NCI-H2081 (cell line): ENCODE measurements at places on chromosomes 13 and 19.
A peak's percentile ranks its signal among the peaks of the same experiment; 100 is the strongest.

GRCh38 chr13:33541456-33541855 is 255.9 kb upstream of the STARD13 start:
- DNase-seq, result no peak

DNA sequence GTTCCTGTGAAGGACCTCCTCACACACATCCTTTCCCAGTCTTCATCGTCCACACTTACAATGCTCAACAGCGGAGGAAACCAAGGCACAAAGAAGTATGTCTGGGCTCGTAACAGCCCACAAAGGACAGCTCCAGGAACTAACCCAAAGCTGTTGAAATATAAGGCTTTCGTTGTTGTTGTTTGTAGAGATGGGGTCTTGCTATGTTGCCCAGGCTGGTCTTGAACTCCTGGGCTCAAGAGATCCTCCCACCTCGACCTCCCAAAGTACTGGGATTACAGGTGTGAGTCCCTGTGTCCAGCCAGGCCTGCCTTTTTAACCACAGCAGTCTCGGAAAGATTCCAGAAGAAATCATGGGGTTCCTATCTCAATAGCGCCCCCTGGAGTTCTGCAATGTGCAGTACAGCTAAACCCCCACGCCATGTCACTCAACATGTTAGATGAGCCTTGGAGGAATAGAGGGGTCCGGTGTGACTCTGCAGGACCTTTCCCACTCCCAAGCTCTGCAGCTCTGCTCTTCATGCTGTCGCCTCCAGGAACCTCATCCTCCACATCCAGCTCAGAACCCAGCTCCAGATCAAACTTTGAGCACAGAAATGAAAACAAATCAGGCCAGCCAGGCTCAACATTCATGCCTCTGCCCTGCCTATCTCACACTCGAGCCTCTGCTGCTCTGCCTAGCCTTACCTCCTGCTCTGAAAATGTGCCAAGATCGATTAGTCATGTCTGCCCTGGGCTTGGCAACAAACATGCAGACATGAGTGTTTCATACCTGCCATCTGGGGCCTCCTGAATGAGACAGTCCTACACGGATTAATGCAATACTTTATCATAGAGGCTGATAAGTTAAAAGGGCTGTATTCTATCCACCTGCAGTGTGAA is 7.5 kb downstream of the PLA2G4C start:
- peak; percentile 3 for DNase-seq

GRCh38 chr13:109712124-109712722 is 74.2 kb downstream of the IRS2 start:
- no peak for DNase-seq

GRCh38 chr19:38665219-38665931 is 17.9 kb downstream of the ACTN4 start:
- DNase-seq, result no peak

GRCh38 chr19:33416307-33417215 is 43.1 kb downstream of the CEBPG start:
- DNase-seq, result peak; percentile 50

DNA sequence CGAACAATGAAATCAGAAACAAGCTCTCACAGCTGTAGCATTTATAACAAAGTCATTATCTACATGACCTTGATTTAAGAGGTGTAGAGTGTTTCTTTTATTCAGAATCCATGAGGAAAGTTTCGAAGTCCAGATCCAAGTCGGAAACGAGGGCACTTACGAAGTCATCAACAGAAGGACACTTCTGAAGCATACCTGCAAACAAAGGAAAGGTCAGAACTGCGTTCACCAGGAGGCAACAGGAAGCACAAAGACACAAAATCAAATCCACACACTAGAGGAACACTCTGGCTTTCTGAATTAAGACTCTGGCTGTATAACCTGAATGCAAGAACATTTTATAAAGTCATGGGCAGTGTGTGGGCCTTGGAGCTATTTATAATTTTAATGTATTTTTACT is 158.9 kb downstream of the MIPEP start:
- no peak for DNase-seq

GRCh38 chr19:13506471-13506820 is at the start of gene CACNA1A:
Gene CACNA1A (minus strand): TSS chr19:13506479. CDS start chr19:13506224, 255 bp downstream.
- DNase-seq, result no peak

GRCh38 chr13:79776531-79777295 is 295.8 kb downstream of the NDFIP2 start:
- peak; percentile 0 for DNase-seq

- DNase-seq, result no peak
Observed at GRCh38 chr19:51525651-51526050, 5.8 kb downstream of the SIGLEC6 start.

- DNase-seq, result peak; percentile 71
Observed at GRCh38 chr19:44643605-44644401, at the start of gene PVR. Gene PVR (plus strand): TSS chr19:44643910. CDS start chr19:44644097, 187 bp downstream.

DNA sequence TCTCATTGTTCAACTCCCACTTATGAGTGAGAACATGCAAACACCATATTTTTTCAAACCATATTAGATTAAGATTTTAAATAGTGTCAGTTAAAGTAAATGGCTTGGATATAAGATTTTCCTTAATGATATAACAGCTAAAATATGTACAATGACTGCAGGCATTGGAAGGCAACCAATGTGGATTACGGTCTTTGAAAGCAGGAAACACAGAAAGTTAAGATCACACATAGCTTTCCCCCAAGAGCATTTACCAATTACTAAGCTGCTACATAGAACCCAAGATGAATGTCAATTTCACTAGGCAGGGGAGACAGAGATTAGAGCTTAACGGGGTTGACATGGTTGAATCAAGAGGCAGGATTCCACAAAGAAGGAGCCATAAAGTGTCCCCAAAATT is 173.2 kb upstream of the TRPC4 start:
- DNase-seq, result no peak

GRCh38 chr19:19652482-19653295 is 9.2 kb upstream of the GMIP start:
- DNase-seq, result no peak

GRCh38 chr13:100611678-100612492 is 23.3 kb upstream of the GGACT start:
- DNase-seq, result no peak

DNA sequence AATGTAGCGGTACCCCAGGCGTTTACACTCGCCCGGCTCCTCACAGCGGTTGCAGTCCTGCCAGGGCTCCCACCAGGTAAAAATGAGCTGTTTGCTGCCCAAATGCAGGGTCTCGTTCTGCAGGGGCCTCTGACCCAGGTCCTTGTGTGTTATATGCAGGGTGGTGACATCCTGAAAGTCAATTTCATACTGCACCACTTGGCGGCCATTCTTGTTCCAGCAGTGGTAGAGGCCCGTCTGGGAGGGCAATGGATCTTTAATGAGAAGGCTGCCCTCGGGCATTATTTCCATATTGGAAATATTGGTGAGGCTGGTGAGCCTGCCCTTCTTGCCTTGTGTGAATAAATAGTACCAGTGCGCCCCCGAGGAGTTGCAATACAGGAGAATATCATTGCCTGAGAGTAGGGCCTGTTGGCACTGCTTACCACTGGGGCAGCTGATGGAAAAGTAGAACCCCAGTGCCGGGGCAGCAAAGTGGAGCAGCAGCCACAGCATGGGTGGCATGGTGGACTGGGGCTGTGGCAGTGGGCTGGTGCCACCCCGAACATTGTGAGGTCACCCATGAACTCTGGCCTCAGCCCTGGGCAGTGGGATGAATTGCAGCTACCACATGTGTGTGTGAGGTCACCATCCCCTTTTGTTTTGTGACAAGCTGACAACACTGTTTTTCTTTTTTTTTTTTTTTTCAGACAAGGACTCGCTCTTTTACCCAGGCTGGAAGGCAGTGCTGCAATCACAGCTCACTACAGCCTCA is at the start of gene FAM187B:
FAM187B (minus strand) TSS at position 563 of the 754 bp plus-strand sequence; CDS start at position 504, 59 bp downstream.
- no peak for DNase-seq

DNA sequence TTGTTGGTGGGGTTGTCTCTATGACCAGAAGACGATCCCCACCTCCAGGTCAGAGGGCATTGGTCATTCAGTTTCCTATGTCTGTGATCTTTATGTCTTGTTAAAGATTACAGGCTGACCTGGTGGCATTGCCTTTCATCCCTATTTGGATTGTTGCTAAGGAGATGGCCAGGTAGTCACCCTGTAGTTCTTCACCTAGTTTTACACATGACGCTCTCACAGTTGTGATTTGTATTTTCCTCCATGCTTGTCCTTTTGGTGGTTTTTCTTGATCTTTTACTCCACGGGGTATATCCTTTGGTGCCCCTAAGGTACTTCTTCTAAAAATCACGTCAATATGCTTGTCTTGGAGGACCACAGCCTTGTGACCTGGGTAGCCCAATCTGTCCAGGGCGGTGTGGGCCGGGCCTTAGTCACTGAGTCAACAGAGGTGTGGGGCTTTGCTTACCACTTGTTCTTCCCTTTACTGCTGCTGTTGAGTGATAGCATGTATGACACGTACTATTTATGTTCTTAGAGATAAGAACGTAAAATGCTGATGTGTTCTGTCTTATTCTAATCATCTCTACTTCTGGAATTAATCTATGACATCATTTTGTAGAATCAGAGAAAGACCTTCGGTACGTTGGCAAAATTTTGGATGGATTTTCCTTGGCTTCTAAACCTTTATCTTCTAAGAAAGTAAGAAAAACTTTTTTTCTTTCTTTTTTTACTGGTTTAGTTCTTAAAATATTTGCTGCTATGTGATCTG is 20.1 kb downstream of the GPATCH1 start:
- no peak for DNase-seq

DNA sequence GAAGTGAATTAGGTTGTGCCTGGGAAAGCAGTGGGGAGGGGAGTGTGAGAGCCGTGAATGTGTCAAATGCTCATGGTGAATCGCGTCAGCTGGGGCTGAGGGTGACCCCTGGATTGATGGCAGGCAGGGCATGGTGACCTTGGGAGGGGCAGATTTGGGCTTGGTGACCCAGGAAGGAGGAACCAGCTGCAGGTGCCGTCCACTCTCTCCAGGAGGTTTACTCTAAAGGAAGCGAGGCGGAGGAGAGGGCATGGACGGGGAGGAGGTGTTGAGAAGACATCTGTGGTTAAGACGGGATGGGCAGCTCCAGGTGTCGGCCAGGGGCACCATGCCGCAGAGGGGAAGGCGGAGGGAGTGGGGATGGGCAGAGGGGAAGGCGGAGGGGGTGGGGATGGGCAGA is 28.7 kb downstream of the TMEM255B start:
- no peak for DNase-seq

DNA sequence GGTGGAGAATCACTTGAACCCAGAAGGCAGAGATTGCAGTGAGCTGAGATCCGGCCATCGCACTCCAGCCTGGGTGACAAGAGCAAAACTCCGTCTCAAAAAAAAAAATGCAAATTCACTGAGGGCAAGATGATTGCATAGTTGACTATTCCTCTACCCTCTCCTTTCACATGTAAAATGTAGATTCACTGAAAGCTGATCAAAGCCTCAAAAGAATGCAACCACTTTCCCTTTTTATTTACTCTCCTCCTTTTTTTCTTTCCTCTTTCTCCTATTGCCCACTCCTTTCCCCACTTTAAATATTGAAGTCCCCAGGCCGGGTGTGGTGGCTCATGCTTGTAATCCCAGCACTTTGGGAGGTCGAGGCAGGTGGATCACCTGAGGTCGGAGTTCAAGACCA is 6.3 kb downstream of the TEX101 start:
- DNase-seq, result no peak

GRCh38 chr13:40070357-40070756 is 414.9 kb downstream of the COG6 start:
- no peak for DNase-seq

DNA sequence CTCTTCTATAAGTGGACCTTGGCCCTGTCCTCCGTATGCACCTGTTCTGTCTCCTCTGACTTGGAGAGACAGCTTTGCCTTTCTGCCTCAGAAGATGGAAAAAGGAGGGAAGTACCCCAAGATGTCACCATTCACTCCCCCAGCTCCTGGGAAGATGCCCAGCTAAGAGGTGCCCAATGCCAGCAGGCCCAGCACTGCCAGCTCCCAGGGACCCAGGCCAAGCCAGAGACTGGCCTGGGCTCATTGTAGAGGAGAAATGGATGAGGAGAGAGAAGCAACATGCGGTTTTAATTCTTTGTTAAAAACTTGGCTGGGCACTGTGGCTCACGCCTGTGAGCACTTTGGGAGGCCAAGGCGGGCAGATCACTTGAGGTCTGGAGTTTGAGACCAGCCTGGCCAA is 111.5 kb upstream of the ZNF507 start:
- no peak for DNase-seq

DNA sequence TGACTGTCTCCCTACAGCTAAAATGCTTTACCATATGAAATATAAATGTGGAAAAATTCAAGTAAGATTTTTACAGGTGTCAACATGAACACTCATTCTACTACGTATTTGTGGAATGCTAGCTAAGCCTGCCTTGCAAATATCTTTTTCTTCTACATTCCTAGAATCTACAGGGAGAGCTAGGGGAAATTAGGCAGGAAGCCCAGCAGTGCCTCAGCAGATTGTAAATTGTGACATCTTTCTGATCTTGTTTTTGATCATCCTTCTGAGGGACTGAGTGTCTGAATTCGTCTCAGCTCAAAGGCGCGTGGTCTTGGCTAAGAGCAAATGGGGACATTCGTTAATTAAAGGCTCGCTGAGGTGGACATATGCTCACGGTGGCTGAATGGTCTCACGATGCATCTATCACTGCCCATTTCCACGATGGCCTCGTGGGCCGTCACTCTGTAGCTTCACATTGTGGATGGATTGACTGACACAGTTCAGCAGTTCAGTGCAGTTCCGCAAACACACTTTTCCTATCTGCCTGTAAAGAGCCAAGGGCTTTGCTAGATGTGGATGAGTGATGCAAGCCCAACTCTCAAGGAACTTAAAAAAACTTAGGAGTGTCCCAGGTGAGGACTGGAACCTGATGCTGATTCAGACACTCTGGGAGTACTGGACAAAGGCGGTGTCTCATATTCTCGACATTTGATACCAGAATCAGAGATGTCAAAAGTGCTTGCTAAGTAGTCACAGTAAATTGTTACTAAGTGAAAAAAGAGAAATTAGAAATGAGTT is 562.5 kb downstream of the EFNB2 start:
- DNase-seq, result no peak

DNA sequence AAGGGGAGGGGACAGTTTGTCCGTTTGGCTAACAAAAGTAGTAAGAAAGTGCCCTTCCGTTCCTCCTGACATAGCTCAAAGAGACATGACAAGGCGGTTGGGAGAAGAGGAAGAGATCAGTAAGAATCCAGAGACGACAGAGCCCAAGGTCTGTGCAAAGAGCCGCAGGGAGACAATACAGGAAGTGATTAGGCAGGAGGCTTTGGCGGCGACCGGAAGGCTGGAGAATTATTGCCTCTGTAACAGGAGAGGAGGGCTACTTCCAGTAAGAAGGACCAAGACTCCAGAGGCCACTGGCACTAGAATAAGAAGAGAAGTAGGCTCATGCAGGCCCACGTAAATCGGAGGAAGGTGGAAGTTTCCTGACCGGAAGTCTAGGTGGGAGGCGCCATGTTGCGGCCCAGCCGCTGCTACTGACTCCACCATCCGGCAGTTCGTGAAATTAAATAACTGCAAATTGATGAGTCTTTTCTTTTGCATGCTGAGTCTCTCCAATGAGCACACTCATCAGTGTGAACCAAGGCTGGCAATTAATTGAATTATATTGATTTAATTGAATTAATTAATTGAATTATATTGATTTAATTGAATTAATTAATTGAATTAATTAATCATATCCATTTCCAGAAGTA is 9.9 kb downstream of the RFX2 start:
- DNase-seq, result no peak
